ENCODE measurements at places on chromosomes 11 and 22.
A peak's percentile ranks its signal among the peaks of the same experiment; 100 is the strongest.

- DNase-seq, result no peak
Measured at GRCh38 chr11:56375324-56375723, at the start of gene OR8U1. Gene OR8U1, plus strand, starts transcription at chr11:56375624. Its CDS starts 0 bp downstream, at chr11:56375624.

GRCh38 chr11:44824300-44824704, 97.5 kb downstream of the TSPAN18 start:
- DNase-seq, result no peak

DNA sequence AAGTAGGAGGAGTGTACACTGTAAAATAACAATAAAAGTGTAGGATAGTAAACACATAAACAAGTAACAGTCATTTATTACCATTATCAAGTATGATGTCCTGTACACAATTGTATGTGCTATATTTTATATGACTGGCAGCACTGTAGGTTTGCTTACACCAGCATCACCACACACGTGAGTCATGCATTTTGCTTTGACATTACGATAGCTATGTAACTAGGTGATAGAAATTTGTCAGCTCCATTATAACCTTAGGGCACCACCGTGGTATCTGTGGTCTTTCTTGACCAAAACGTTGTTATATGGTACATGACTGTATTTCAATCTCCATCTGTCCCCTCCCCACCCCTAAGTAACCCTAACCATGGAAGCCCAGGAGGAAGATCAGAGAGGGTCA, 1.1 kb downstream of the DNAL4 start:
- DNase-seq, result no peak

DNA sequence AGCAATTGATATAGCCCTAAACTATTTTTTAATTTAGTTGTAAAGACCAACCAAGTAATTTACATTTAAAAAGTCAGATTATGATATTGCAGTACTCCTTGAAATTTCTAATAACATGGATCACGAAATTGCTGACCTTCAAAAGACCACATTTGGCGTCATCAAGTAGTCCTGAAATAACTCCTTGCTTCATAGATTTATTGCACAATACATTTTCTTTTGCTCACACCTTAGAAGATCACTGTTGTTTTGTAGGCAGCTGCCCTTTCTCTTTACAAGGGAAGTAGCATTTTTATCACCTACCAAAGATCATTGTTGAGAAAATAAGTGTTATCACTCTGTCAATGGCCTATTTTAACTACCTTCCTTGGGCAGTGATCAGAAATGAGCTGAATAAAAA, 815.8 kb downstream of the METTL15 start:
- no peak for DNase-seq

DNA sequence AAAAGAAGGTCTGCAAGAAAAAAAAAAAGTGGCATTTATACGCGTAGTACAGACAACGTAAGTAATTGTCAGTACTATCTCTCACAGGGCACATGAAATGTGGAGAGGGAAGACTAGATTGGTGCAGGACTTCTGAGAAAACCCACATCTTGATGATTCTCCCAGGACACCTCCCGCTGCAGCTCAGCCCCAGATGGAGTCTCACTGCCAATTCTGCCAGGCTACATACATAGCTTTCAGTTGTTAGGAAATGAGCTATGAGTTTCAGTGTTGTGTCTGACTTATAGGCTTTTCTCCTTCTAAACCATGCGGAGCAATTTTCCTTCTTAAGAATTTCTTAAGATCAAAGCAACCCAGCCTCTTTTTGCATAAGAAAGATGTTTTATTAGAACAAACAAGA, 9.6 kb downstream of the OR5A2 start:
- DNase-seq, result no peak

DNA sequence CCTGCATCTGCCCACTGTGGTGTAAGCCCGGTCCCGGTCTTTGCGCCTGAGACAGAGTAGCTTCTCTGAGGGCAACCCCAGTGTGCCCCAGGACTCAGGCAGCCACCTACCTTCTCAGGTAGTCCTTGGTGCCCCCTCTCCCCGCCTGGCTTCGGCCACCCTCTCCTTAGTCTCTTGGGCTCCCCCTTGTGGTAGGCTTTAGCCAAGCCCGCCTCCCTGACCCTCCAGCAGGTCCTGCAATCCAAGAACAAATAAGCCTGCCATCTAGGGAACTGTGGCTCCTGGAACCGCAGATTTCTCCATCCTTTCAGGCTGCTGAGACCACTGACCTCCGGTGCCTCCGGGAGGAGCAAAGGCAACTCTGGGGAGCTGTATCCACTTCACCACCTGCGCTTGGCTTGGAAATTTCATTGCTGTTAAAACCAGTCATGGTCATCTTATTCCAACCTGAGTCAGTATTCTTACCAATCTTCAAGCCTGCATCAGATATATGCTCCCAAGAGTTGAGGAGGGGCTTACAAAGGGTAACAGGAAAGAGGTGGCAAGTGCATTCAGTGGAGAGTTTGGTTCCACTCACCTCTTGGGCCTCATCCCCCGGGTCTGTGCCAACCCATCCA, 52.8 kb upstream of the TENM4 start:
- DNase-seq, result peak; percentile 16

- DNase-seq, result peak; percentile 88
Measured at GRCh38 chr11:63573881-63574855, 11.0 kb upstream of the PLAAT2 start.

DNA sequence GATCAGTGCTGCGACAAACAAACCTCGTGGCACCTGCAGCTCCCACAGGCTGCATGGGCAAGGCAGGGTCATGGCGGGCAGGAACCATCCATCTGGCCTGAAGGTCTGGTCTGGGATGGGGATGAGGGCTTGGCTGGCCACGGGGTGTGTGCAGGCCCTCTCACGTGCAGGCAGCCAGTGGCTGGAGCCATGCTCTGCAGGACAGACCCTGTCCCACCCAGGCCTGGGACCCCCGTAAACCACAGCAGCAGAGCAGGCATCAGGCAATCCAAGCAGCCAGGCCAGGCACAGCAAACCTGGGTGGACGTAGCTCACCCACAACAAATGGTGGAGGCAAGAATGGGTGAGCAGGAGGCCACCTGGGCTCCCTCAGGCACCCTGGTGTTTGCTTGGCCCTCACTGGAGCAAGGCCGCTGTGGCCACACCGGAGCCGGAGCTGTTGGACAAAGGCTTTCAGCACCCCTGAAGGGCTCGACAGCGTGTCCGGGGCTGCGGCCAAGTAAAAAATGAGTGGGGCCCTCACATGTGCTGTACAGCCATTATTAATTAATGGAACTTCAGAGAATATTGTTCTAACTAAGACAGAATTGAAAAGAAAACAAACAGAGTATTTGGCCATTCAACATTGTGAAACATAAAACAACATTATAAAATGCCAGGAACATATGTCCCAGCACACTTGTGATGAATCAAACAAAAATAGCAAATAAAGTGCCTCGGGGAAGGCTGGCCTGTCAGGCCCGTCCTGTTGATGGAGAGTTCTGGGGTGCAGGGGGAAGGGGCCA, 24.0 kb upstream of the GNB1L start:
- DNase-seq, result no peak

- peak; percentile 42 for DNase-seq
Measured at GRCh38 chr11:27183672-27184457, 143.2 kb downstream of the BBOX1 start.

DNA sequence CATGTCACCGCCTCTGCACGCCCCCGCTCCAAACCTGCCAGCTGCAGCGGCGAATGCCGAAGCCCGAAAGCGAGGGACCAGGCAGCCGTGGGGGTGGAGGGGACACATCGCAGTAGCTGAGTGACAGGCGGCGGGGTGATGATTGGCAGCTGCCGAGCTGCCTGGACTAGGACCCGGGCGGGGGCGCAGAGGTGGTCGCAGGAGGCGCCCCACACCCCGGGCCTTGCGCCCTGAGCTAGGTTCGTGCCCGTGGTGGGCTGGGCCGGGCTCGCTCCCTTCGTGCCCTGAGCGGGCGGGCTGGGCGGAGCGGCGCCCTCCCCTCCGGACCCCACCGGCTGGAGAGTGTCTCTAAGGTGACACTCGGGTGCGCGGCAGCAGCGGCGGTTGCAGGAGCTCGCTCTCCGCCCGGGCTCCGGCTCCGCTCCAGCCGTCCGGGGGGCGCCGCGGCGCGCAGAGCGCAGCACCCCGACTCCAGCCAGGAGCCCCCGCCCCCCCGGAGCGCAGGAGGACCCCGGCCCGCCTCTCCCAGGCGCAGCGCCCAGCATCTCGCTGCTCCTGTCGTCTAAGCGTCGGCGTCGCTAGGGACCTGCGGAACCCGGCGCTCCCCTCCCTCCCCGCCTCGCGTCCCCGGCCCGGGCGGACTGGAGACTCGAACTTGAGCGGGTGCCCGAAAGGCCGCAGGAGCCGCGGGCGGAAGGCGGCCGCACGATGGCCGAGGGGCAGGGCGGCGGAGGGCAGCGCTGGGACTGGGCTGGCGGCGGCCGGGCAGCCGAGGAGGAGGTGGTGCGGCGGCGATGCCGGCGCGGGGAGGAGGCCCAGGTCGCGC, 14.5 kb upstream of the DGKZ start:
- DNase-seq, result no peak

DNA sequence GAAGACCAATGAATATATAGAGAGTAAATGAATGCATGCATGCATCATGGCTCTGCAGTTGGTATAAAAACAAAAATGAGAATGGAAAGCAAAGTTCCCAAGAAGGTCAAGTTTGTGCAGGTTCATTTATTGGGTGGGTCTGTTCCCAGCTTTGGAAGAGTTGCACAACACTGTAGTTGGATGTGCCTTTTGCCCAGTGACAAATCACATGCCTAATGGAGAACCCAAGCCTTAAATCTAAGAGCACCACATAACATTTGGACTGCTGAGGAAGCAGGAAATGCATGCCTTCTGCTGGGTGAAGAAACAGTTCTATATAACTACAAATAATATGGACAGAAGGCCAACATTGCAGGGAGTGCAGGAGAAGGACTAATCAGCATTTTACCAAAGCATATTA, 30.6 kb downstream of the PRCP start:
- DNase-seq, result no peak

DNA sequence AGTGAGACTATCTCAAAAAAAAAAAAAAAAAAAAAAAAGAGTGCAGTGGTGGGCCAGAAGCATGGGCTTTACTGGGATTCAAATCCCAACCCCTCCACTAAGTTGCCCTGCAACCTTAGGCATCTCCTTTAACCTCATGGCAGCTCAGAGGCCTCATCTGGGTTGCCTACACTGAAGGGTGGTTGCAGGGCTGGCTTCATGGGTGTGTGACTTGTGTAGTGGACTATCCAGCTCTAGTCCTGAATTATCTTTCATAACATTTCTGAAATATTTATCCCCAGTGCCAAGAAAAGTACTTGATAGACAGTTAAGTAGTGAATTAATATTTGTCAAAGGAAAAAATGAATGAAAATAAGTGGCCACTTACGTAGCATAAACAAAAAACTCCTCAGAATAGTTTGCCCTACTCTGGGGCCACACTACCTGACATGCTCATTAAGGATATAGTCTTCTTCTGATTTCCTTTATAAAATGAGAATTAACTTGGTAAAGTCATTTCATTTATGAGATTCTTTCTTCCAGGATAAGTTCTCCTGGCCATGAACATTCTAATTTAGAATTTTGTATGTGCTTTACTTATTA, 116.0 kb upstream of the SYT13 start:
- DNase-seq, result no peak

GRCh38 chr22:46626911-46627805, 7.0 kb downstream of the GRAMD4 start:
- no peak for DNase-seq

GRCh38 chr11:34789196-34789834, 126.9 kb downstream of the APIP start:
- DNase-seq, result peak; percentile 49

DNA sequence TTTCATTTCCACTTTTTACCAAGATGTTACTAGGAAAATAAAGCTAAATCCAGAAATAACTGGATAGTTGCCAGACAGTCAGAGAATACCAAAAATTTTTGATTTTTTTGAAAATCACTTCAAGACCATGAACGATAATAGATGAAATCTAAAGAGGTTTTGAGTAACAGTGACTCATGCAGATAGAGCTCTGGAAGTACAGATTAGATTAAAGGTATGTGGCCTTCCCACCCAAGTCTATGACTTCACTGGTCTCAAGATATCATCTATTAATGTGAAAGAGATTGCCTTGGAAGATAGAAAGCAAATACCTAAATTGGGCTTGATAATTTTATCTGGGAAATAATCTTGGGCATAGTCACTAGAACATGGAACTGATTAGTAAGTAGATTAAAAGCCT, 415.9 kb downstream of the METTL15 start:
- no peak for DNase-seq

GRCh38 chr11:38672445-38672844, 2074.4 kb upstream of the RAG2 start:
- DNase-seq, result no peak

GRCh38 chr11:10108915-10109680, 184.9 kb downstream of the SBF2 start:
- no peak for DNase-seq

DNA sequence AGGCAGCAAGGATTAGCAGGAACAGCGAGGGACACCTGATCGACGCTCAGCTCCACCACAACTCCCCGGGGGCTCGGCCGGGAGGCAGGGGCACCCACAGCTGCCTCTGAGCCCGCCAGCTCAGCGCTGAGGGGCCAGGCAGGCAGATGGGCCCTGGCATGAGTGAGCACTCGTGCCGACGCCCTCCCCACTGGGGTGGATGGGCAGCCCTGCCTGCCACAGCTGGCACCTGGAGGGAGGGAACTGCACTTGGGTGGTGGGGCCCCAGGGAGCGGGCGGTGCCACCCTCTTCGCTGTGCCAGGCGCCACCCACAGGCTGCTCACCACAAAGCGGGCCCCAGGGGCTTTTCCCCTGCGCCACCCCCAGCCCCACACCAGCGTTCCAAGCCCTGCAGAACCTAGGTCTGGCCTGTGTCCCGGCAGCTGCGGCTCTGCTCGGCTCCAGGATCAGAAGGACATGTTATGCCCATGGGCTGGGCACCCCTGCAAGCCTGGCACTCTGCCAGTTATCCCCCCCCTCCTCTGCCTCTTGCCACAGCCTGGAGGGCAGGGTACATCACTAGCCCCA, 28.8 kb downstream of the WNT7B start:
- peak; percentile 41 for DNase-seq

DNA sequence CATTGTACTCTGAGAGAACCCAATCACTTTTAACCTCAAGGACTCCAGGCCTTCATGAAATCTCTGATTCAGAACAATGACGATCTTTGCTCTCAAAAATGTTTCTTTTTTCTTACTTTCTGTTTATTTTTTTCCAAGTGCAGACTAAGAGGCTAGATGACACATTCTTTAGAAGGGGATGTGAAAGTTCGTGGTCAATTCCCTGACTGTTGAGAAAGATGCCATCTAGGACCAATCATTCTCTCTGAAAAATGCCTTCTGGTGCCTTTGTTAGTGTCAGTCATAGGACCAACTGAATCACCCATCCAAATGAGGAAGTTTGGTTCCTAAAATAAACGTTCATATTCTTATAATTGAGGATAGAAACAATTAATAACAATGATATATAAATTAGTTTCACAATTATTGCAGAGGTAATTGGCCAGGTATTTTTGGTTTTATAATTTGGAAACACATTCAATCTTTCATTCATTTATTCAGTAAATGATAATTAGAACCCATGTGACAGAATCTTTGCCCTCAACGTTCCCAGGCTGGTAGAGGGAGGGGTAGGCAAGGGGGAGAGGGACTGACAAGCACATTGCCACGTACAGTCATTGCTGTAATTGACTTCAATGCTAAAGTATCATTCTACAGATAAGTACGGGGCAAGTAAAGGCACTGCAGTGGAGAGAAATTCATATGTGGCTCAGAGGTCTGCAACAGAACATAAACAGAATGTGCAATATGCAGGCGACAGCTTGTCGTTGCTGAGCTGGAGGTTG, 333.4 kb upstream of the MPPED2 start:
- no peak for DNase-seq

Measured in DMS153 (cell line).